MCF 10A (cell line): ENCODE measurements at places on chromosomes 3 and 15. TPM values are rescaled to one million over a fixed set of nuclear protein-coding genes. Genes with fewer than 3 reads are reported as not detected.

- no peak overlapping the region for H3K4me3 ChIP-seq
- no peaks in the 10 kb centered on the region for H3K27me3 ChIP-seq
- H3K36me3 ChIP-seq, result no peaks in the 10 kb centered on the region
Measured at GRCh38 chr15:28990390-28990789, 104.6 kb downstream of the APBA2 start.

Gene ZNF502
- total RNA-seq, result 2.4 and 2.8 TPM in 2 replicates

DNA sequence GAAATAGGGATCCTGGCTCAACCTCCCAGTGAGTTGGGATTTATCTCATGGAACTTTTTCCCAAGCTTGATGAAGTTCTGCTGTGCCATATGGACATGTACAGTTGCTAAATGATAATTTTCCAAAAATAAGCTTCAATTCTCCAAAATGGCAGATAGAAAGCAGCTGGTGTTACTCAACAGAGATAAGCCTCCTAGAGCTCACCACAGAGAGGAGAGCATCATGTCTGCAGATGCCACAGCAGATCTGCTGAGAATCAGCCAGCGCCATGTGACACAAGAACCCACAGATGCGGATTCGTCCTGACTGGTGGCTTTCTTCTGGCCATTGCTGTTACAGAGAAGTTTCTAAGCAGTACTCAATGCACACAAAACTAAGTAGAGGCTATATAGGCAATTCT lies 50.6 kb downstream of the AGTR1 start:
- no peak overlapping the region for H3K4me3 ChIP-seq
- peaks cover 33% of the 10 kb centered on the region for H3K27me3 ChIP-seq
- H3K4me1 ChIP-seq, result peaks cover 2% of the 10 kb centered on the region
- no peaks in the 10 kb centered on the region for H3K36me3 ChIP-seq
- H3K27ac ChIP-seq, result no peak overlapping the region
- DNase-seq, result no peak

Gene IFT57
- total RNA-seq, result 38.9 and 46.6 TPM in 2 replicates

Gene PARP3
- 19.4 and 25.5 TPM in 2 replicates for total RNA-seq

GRCh38 chr3:186782542-186783057 lies 777 bp upstream of the EIF4A2 start:
- H3K4me1 ChIP-seq, result peaks cover 15% of the 10 kb centered on the region
- H3K27ac ChIP-seq, result peak overlapping the region; percentile 99
- H3K4me3 ChIP-seq, result peak overlapping the region; percentile 93

DNA sequence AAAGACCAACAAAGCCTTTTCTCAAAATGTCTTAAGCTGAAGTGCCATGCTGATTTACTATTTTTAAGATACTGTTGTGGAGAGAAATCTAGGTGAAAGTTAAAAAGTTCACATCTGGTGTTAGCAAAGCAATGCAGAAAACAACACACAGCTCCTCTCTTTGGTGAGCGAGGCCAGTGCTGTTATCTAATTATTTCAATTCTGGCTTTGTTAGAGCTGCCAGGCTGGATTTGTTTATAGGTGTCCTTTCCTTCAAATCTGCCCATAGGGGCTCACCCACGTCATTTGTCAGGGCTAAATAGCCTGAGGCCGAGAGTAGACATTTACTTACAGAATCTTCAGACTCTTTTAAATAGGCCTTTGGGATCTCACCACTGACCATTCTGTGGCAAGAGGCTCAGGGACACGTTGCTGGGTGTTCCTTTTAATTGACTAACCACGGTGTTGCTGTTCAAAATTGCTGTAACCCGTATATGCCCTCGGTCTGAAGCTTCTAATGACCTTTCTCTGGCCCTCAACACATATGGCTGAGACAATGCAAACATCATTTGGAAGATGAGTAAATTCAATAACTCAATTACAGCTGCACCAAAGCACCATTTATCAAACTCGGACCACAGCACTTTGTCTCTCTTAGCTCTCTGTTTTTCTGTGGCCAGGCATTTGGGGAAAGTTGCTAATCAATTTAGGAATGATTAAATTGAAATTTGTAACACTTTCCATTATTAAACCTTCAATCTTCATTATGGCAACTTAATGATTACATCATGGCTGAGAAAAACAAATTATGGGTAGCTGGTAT lies 152.6 kb downstream of the PDZRN3 start:
- H3K4me1 ChIP-seq, result no peaks in the 10 kb centered on the region
- no peak for DNase-seq
- H3K27me3 ChIP-seq, result peaks cover 8% of the 10 kb centered on the region
- H3K4me3 ChIP-seq, result no peak overlapping the region
- H3K36me3 ChIP-seq, result no peaks in the 10 kb centered on the region

GRCh38 chr15:58517682-58518525 lies 86.1 kb downstream of the LIPC start:
- H3K27me3 ChIP-seq, result no peaks in the 10 kb centered on the region
- H3K27ac ChIP-seq, result no peak overlapping the region
- no peak overlapping the region for H3K4me3 ChIP-seq
- DNase-seq, result no peak
- H3K4me1 ChIP-seq, result peaks cover 7% of the 10 kb centered on the region

DNA sequence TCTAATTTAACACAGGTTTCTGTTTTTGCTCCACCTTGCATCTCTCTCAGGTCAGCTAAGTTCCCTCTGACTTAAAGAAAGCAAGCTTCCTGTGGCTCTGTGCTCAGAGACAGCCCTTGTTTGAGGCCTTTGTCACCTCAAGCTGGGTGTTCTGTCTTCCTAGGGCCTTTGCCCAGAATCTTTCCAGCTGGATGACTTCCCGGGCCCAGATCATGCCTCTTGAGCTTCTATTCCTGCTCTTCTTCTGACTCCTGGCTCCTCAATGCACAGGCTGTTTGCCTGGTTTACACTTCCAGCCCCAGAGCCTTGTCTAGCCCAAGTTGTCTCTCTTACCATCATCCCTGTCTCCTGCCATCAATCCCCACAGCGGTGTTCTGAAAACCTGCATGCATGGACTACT lies 300.6 kb downstream of the VPS13C start:
- DNase-seq, result no peak
- H3K4me1 ChIP-seq, result peaks cover 12% of the 10 kb centered on the region
- no peaks in the 10 kb centered on the region for H3K27me3 ChIP-seq
- no peaks in the 10 kb centered on the region for H3K36me3 ChIP-seq
- no peak overlapping the region for H3K27ac ChIP-seq
- H3K4me3 ChIP-seq, result no peak overlapping the region

Gene EXD1
- total RNA-seq, result 0.12 and 0.37 TPM in 2 replicates

DNA sequence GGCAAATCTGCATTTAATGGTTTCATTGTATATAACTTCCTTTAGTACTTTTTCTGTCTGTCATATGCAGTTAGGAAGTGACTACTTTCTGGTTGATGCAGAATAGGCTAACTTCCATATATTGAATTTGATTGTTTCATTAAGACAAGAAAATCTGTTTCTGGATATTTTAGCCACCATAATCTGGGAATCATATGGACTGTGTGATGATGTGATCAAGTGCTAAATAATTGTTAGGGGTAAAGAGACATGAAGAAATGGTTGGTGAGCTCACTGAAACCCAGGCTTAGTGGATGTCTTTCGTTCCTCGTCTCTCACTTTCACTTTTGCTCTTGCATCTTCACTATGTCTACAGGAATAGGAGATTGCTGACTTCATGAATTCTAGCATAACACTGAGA lies 3.5 kb upstream of the MNS1 start:
- peaks cover 9% of the 10 kb centered on the region for H3K4me1 ChIP-seq
- H3K36me3 ChIP-seq, result peaks cover 7% of the 10 kb centered on the region
- H3K27ac ChIP-seq, result no peak overlapping the region
- H3K27me3 ChIP-seq, result peaks cover 37% of the 10 kb centered on the region
- no peak for DNase-seq

DNA sequence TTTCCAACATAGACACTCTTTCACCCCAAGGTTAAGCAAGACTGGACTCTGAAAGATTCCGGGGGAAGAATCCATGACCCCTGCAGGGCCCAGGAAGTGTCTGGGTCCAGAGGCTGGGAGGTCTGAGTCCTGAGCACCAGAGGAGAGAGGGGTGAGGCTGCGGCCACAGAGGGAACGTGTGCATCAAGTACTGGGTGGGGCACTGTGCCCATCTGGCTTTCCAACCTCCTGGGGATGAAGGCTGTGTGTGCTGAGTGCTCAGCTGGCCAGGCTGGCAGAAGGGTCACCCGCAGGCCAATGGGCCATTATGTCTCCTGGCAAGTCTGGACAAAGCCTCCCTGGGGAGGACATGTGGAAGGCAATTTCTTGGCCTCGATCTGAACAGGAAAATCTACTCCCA lies 3.3 kb downstream of the CHRNA3 start:
- no peaks in the 10 kb centered on the region for H3K36me3 ChIP-seq
- H3K27me3 ChIP-seq, result peaks cover 24% of the 10 kb centered on the region
- H3K27ac ChIP-seq, result no peak overlapping the region
- peak; percentile 10 for DNase-seq

Gene CHL1
- not detected in 2 replicates for total RNA-seq

Gene NME9
- total RNA-seq, result not detected in 2 replicates

Gene MYZAP
- total RNA-seq, result 0.96 and 1.3 TPM in 2 replicates

Gene LYZL4
- total RNA-seq, result not detected in 2 replicates

Gene GOLGA8O
- total RNA-seq, result 0.76 and 2.6 TPM in 2 replicates

DNA sequence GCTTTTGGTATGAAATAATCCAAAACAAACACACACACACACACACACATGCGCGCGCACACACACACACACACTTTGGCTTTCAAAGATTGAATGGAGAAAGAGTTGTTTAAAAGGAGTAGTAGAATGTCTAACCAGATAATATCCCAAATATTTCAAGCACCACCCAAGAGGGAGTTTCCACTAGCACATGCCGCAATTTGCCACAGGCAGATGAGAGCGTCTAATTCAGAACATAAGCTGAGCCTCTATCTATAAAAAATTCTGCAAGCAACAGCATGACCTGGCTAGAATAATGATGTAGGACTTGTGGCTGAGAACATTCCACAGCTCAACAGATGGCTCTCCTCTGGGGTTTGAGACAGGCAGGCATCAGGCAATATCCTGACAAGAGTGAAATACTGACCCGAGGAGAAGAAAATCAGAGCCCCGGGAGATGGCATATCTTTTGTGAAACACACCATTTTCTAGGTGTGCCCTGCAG lies 302.5 kb upstream of the GADL1 start:
- H3K4me1 ChIP-seq, result no peaks in the 10 kb centered on the region
- DNase-seq, result peak; percentile 9
- no peak overlapping the region for H3K4me3 ChIP-seq
- H3K36me3 ChIP-seq, result no peaks in the 10 kb centered on the region
- H3K27ac ChIP-seq, result no peak overlapping the region
- no peaks in the 10 kb centered on the region for H3K27me3 ChIP-seq

DNA sequence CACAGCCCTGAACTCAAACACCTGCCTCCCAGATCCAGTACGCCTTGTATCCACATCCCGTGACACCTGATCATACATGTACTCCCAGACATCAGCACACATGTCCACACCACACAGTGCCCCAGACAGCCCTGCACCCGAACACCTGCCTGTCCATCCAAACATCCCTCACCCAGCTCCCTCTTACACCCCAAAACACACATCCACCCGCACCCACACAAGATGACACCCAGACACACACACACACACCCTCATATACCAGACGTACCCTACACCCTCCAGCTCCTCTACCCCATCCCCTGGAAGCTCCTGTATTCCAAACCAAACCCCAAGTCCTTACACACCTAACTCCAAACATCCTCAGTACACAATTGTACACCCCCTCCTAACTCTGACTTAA lies 735 bp downstream of the CAMK1 start:
- H3K27me3 ChIP-seq, result no peaks in the 10 kb centered on the region
- DNase-seq, result no peak
- peak overlapping the region; percentile 59 for H3K4me3 ChIP-seq
- peaks cover 7% of the 10 kb centered on the region for H3K4me1 ChIP-seq

GRCh38 chr3:186042521-186043202 lies 66.2 kb downstream of the ETV5 start:
- no peak overlapping the region for H3K27ac ChIP-seq
- no peak overlapping the region for H3K4me3 ChIP-seq
- no peaks in the 10 kb centered on the region for H3K27me3 ChIP-seq
- no peak for DNase-seq
- no peaks in the 10 kb centered on the region for H3K4me1 ChIP-seq

DNA sequence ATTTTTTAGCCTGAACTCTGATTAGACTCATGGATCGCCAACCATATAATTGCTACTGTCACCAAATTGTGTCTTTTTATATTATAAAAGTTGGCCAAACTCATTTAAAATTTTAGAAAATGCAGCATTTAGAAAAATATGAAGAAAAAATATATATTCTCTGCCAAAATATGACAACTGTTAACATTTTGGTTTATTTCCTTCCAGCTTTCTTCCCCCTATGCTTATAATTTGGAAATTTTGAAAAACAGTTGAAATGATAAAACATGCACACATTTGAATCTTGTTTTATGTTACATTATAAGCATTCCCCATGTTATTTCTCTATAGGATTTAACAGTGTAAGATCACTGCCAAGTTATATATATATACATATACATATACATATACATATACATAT lies 1112.8 kb downstream of the TUSC7 start:
- no peak overlapping the region for H3K27ac ChIP-seq
- peaks cover 17% of the 10 kb centered on the region for H3K4me1 ChIP-seq
- no peak for DNase-seq
- no peaks in the 10 kb centered on the region for H3K27me3 ChIP-seq
- H3K4me3 ChIP-seq, result no peak overlapping the region
- H3K36me3 ChIP-seq, result no peaks in the 10 kb centered on the region

GRCh38 chr3:105533960-105534359 lies 167.3 kb downstream of the ALCAM start:
- peaks cover 28% of the 10 kb centered on the region for H3K36me3 ChIP-seq
- H3K4me3 ChIP-seq, result no peak overlapping the region
- DNase-seq, result no peak
- no peaks in the 10 kb centered on the region for H3K27me3 ChIP-seq
- no peak overlapping the region for H3K27ac ChIP-seq
